Fibroblast of lung (primary cell): ENCODE measurements at places on chromosomes 4 and X. TPM values are rescaled to one million over a fixed set of nuclear protein-coding genes. Genes with fewer than 3 reads are reported as not detected.

Gene PRR32
- not detected in 2 replicates for total RNA-seq

Gene FGFBP1
- total RNA-seq = not detected in 2 replicates

Gene ODAPH
- not detected in 2 replicates for total RNA-seq

Gene GSX2
- total RNA-seq = 0.33 TPM in 1 of 2 replicates, not detected in the other

Gene TXK
- total RNA-seq = 0.26 and 0.66 TPM in 2 replicates

Gene AGTR2
- under 0.01 TPM in 1 of 2 replicates, not detected in the other for total RNA-seq

Gene SAP30
- 33.4 and 101 TPM in 2 replicates for total RNA-seq

Gene MAP9
- 10.3 and 12.6 TPM in 2 replicates for total RNA-seq

Gene CXXC4
- under 0.01 TPM in 2 replicates for total RNA-seq

Gene TLR10
- total RNA-seq = not detected in 2 replicates

Gene TEX13D
- total RNA-seq = not detected in 2 replicates

Gene SOX3
- total RNA-seq = not detected in 2 replicates

Gene IL3RA
- under 0.01 TPM in 1 of 2 replicates, not detected in the other for total RNA-seq

Gene NUDT6
- total RNA-seq = 6.4 and 8.6 TPM in 2 replicates
